ENCODE measurements at places on chromosomes 5 and 9.

- no peak for DNase-seq
Measured at GRCh38 chr5:138179277-138179857, 455 bp downstream of the KIF20A start.

DNA sequence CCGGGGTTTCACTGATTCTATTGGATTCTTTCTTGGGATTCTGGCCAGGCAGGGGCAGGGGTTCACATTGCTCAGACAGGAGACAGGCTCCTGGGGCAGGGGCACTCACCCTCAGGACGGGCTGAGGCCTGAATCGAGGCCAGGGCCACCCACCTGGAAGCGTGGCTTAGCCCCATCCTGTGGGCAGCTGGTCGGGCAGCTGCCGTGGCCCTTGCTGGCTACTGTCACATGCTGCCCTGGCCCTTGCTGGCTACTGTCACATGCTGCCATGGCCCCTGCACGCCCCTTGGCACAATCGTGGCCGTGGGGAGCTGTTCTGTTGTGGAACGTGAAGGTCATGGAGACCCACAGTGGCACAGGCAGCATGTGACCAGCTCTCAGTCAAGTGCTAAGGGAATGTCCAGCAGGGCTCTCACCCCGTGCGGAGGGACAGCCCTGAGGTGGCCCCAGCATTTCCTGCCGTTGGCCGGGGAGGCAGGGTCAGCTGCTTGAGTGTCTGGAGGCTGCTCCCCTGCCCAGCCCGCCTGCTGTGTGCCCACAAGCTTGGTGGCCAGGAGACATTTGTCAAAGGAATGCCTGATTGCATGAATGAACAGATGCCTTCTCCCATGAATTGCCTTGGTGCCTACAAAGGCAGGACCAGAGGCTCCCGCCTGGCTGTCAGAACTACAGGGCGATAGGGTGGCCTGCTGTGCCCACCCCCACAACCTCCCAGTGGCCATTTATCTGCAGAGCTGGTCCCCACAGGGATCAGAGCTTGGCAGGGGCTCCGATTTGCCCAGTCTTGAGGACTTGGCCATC, 16.9 kb upstream of the TMEM250 start:
- DNase-seq = no peak

GRCh38 chr5:112867411-112867810, 6.3 kb downstream of the SRP19 start:
- no peak for DNase-seq

DNA sequence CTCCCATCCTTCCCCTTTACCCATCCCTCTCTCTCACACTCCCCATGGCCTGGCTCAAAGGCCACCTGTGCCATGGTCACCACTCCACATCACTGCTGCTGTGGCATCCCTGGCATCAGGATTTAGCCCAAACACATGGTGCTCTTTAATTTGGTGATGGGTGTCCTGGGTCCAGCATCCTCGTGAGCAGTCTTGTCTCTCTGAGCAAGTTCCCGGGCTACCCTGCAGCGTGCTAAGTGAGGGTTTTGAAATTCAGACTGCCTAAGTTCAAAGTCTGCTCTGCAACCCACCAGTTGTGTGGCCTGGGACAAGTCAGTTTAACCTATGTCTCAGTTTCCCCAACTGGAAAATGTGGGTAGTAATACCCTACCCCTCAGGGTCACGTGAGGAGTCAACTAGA, 39.9 kb downstream of the WHRN start:
- DNase-seq = no peak

DNA sequence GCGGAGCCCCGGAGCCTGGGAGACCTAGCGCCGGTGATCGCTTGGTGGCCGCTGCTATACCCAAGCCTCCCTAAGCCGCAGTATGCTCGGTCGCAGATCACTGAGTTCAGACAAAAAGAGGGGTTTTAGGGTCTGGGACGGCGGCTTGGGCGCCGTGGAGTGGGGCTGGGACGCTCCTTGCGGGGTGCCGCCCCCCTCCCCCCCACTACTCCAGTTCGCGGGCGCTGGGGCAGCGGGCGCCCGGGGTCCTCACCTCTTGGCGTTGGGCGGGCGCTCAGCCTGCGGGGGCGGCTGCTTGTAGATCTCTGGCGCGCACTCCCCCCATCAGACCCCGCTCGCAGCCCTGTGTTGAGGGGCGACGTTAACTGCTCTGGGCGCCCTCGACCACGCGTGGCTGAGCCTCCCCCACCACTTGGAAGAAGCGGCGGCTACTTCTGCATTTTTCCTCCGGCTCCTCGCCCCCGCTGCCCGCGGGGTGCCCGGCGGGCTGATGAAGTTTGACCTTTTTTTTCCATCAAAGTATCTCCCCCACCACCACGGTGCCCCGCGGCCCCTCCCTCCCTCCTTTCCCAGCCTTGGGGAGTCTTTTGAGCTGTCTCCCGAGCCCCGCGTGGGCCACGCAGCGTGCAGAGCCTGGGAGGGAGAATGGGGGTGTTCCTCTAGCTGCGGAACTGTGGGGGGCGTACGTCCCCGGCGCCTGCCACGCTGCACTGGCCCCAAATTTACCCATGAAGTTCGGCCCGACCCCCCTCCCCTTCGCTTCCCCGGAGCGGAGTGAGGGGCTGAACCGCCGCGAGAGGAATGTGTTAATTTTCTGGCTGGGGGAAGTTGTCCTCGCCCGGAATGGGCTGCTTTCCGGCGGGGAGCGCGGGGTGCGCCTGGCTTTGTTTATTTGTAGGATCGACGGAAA, 1.2 kb downstream of the CXXC5 start:
- no peak for DNase-seq

GRCh38 chr5:12022444-12022843, 118.2 kb upstream of the CTNND2 start:
- no peak for DNase-seq

DNA sequence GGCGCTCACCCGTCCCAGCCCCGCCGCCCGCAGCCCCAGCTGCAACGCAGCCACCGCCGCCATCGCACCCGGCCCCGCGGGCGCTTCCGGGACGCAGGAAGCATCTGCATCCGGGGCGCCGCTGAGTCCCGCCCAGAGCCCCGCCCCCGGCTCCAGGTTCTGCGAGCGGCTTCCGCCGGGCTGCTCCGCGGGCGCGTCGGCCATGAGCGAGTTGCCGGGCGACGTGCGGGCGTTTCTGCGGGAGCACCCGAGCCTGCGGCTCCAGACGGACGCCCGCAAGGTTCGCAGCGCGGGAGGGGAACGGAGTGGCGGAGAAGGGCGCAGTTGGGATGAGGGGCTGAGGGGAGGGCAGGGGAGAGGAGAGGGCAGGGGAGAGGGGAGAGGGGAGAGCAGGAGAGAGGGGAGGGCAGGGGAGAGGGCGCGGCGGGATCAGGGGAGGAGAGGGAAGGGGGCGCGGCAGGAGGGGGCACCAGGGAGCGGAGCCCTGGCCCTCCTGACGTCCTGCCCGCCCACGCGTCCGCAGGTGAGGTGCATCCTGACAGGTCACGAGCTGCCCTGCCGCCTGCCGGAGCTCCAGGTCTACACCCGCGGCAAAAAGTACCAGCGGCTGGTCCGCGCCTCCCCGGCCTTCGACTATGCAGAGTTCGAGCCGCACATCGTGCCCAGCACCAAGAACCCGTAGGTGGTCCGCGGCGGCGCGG, at the start of the genes SURF1 and SURF2:
SURF1 (minus strand) TSS at position 97 of the 701 bp plus-strand sequence; CDS start at position 63, 34 bp downstream.
SURF2 (plus strand) TSS at position 160 of the 701 bp plus-strand sequence; CDS start at position 203, 43 bp downstream.
- DNase-seq = no peak

- DNase-seq = no peak
Measured at GRCh38 chr5:139061274-139061673, 136.9 kb downstream of the SIL1 start.

DNA sequence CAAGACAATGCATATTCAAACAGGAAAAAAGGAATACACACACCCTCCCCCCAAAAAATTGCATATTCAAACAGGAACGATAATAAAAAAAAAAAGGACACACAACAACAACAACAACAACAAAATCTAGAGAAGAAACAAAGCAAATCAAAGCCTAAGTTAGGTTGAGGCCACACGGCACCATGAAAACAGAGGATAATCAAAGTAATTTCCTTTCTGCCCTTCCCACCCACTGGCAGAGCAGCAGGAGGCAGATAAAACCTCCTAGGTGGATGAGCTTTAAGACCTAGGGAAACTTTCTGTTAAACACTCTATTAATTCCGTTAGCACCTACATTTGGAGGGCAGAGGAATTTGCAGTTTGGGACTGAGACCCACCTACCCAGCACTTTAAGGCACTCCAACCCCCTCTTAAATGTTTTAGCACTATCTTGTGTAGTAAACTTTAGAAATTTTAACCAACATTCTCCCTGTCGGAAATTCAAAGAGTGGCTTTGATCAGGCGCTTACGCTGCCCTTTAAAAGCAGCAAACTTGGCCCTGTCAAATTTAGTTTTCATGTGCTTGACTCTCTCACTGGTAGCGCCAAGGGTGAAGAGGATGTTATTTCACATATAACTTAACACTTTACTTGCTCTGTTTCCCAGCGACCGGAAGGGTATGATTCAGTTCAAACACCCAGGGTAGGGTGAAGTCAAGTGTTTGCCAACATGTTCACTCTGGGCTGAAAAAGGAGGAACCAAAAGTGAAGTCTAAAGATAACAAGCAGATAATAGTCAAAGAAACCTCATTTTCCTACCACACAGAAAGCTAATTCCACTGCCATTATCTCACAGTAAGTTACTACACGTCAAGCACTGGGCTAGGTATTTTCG, 9.2 kb downstream of the ENC1 start:
- DNase-seq = no peak

GRCh38 chr5:45017568-45017967, 208.8 kb downstream of the MRPS30 start:
- no peak for DNase-seq

GRCh38 chr5:134958755-134959154, 9.0 kb upstream of the CATSPER3 start:
- no peak for DNase-seq

DNA sequence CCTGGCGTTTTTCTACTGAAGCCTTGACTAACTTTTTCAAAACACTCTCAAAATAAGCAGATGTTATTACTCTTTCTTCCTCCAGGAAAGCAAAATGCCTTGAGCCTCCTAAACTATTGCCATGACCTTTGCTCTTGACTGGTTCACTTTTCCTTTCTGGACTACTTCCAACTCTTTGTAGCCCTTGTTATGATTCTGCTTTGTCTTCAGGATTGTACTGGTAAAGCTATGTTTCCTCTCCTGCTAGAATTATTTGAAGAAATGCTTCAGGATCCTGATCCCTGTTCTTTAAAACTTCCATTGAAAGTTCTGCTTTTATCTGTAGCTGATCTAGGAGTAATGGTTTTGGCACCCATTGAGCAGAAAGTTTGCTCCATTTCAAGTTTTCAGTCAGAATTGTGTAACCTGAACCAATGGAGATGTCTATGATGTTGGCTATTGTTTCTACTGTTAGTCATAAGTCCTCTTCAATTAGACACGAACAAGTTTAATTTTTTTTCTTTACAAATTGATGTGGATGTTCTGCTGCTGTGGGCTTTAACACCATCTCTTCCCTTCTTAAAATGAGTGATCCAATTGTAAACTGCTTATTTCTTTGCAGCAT, 1356.4 kb downstream of the EFNA5 start:
- no peak for DNase-seq

DNA sequence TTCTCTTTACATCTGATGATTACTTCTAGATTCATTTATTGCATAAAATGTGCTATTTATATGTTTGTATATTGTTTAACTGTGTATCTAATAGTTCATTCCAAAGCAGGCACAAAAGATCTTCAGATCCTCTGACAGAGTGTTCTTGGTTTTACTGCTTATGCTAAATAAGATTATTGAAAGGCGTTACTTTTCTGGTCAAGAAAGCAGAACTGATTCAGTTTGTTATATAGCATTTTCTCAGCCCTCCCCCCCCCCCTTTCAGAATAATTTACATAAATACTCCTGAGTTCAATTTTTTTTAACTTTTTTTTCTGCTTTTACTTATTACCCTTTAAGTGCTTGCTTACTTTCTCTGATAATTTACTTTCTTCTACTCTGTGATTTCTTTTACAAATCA, 15.4 kb downstream of the CDC42SE2 start:
- DNase-seq = no peak

DNA sequence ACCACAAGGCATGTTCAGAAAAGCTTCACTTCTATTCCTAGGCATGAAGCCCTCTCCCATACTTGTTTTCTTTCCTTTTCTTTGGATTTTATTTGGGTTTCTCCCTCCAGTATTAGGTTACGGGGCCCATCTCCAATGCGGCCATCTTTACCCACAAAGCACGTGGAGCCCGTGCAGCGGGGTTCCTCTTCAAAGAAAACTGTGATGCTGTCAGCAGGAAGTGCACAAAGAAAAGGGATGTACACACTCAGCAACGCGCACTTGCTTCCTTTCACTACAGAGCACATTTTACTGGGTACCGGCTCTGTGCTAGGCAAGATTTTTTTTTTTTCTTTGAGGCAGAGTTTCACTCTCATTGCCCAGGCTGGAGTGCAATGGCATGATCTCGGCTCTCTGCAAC, 106.6 kb downstream of the COL23A1 start:
- no peak for DNase-seq

DNA sequence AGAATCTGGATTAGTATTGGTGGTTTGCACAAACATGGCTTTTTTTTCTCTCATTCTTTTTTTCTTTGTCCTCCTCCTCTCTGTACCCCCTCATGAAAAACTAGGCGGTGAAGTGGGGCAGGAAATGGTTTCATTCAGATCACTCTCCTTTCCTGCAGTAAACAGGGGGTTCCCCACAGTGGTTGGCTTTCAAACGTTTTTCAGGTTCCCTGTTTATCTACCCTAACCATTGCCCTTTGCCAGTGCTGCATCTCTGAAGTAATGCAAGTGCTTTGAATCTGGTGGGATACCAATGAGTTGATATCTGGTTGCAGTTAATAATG, 29.8 kb downstream of the NR4A3 start:
- DNase-seq = no peak

DNA sequence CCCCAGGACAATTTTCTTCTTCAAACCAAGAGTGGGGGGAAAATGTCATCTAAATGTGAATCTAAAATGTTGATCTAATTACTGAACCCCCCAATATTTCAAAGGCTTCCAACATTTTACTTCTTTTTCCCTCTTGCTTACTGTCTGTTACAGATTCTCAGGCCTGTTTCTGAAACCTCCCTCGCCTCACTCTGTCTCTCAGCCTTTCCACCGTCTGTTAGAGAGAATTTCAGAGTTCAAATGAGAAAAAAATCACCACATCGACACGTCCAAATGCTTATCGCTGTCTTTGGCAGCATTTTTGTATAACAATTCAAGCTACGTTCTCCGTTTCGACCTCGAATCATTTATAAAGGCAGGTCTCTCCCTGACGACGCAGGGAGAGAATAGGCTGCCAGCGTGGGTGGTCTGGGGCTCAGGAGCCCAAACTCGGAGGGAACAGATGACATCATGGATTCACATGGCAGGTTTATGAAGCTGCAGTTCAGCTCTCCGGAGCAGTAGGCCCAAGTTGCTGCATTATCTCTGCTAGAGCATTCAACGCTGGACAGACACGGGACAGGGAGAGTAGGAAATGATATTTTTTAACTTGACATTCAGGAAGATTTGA, 139.8 kb downstream of the GAS1 start:
- DNase-seq = no peak

Data from cortex of kidney (tissue), 1 donor.